ENCODE measurements at places on chromosomes 3 and 15.

DNA sequence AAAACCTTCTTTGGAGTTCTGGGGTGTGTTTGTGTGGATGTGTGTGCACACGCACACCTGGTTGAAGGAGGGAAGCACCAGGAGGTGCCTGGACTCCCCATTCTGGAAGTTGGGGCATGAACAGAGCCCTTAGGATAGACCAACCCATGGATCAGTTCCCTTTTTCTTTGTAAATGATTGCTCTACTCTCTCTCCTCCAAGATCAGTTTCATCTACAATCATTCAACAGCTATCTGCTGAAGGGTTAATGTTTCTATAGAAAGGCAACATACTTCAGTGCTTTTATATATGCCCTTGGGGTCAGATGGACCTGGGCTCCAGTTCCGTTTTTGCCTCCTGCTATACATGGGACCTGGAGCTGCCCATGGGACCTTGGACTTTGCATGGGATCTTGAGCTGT lies 352.1 kb upstream of the CFAP20DC start:
- DNase-seq, result no peak

GRCh38 chr3:146345900-146346299 lies 95.0 kb upstream of the PLSCR4 start:
- DNase-seq, result no peak

GRCh38 chr3:14976317-14976716 lies 28.9 kb downstream of the NR2C2 start:
- DNase-seq, result no peak

GRCh38 chr3:189394599-189395121 lies 222.9 kb downstream of the TPRG1 start:
- no peak for DNase-seq

- no peak for DNase-seq
Observed at GRCh38 chr3:144529566-144529965, 557.9 kb downstream of the DIPK2A start.

GRCh38 chr15:91186904-91187656 lies 87.0 kb downstream of the SV2B start:
- no peak for DNase-seq

GRCh38 chr3:194785315-194785714 lies 99.6 kb downstream of the FAM43A start:
- DNase-seq, result no peak

Measured in activated CD4-positive, alpha-beta T cell treated with anti-CD3 and anti-CD28 coated beads, Interleukin-2, amount 50 U/mL, for 4 hours (primary cell).